ENCODE measurements at places on chromosomes 16 and 17.

- DNase-seq = no peak
These were observed 176.4 kb upstream of the WSCD1 start for GRCh38 chr17:5893741-5894140.

GRCh38 chr16:29816694-29817441 lies 916 bp downstream of the PAGR1 start:
- peak; percentile 89 for DNase-seq

DNA sequence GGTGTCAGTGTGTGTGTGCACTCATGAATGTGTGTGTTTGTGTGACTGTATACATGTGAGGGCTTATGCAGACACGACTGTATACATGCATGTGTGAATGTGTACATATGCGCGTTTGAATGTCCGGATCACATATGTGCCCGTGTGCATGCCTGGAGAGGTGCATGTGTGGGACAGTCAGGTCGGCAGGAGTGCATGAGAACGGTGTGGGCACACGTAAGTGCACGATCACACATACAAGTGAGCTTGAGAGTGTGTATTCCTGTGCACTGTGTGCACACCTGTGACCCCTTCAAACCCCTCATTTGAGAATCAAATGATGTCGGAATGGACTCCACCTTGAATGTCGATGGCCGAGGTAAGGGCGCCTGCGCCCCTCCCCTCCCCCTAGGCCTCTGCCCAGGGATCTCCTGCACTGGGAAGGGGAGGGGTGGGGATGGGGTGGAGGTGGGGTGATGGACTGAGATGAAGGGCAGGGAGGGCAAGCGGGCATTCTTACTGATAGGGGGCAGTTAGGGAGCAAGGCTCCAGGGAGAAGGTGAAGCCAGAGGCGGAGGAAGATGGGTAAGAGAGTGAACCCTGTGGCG lies 601 bp upstream of the NGFR start:
- DNase-seq = no peak

DNA sequence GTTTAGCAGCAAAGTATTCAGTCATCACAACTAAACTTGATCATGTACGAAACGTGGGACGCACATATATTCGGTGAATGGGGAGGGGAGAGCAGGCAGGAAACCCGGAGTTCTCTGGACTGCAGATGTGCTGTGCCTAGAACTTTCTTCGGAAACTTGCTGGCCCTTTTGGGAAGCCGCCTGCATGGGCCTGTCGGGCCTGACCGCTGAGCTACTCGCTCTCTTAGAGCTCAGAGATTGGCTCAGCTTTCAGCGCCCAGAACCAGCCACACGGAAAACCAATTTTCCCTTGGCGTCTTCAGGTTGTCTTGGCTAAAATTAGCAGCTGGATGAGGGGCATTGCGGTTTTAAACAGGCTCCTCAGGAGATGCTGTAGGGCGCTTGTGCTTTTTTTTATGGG lies 38.1 kb downstream of the ZDHHC7 start:
- DNase-seq = no peak

- DNase-seq = no peak
These were observed 10.0 kb downstream of the ZSCAN10 start for GRCh38 chr16:3088925-3089716.

DNA sequence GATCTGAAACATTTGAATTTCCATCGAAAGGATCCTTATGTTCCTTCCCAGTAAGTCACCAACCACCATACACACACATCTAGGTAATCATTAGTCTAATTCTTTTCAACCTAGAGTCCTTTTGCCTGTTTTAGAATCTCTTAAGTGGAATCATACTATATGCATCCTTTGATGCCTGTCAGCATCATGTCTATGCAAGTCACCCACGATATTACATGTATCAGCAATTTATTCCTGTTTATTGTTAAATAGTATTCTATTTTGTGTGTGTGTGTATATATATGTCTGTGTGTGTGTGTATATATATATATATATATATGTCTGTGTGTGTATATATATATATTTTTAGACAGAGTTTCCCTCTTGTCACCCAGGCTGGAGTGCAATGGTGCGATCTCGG lies 78.9 kb upstream of the RPH3AL start:
- no peak for DNase-seq

- DNase-seq = no peak
These were observed 274.5 kb upstream of the ELAC2 start for GRCh38 chr17:13292291-13292690.

GRCh38 chr16:27515874-27516353 lies 33.8 kb downstream of the GTF3C1 start:
- DNase-seq = peak; percentile 41

- DNase-seq = no peak
These were observed 59.8 kb downstream of the GAN start for GRCh38 chr16:81374550-81374949.

GRCh38 chr17:76735586-76736348 lies 1.4 kb downstream of the SRSF2 start:
- no peak for DNase-seq

- DNase-seq = no peak
These were observed 18.4 kb downstream of the TUBD1 start for GRCh38 chr17:59874376-59874775.

DNA sequence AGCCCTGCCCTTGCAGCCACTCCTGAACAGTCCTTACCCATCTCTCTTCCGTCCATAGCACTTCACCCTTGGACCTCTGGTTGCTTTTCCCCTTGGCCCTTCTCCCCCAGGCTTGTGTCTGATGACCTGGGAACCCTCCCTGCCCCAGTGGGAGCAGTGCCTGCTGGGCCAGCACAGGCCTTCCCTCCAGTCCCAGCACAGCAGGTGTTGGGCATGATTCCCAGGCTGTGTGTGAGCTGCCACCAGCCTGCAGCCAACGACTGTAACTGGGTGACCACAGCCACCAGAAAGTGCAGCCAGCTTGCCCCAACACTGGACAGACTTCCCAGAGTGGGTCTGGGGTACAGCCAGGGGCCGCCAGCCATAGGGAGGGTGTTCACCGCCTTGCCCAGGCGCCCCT lies 30.0 kb downstream of the CRAMP1 start:
- no peak for DNase-seq

- DNase-seq = no peak
These were observed 4.8 kb upstream of the SOCS3 start for GRCh38 chr17:78364436-78365281.

DNA sequence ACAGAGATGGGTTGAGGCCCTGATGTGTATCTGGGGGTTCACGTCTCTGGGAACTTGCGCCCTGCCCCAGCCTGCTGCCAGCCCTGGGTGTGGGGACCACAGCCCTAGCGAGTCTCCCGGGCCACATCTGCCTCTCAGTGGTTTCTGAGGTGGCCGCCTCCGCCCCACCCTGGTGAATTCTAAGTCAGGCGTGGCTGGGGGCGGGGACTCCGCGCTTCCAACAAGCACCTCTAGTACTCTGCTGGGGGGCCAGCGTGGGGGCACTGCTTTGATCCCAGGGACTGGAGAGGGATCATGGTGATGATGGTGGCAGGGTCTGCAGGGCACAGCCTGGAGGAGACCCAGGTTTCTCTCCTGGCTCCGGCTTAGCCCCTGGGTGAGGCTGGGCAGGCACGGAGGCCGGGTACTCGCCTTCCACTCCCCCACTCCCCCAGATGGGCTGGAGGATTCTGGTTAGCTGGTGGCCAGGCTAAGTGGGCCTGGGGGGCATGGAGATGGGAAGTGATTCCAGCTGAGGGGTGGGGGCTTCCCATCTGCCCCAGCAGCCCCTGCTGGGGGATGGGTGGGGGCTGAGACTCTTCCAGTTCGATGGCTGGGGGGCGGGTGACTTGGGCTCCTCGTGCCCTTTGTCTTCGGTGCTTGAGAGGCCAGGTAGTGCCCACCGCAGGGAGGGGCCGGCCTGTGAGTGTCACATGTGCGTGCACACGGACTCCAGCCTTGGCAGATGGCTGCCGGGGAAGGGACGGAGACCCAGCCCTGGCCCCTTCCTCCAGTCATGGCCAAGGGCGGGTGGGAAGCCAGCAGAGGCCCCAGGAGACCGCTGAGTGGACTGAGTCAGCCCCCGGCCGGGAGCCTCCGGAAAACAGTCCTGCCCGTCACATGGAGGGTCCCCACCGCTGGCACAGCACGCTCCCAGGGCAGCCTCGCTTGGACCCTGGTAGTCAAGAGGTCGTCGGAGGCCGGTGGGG lies 3.9 kb downstream of the GLIS2 start:
- no peak for DNase-seq

- DNase-seq = no peak
These were observed 154.5 kb downstream of the LAT start for GRCh38 chr16:29139261-29139802.

- no peak for DNase-seq
These were observed 29.3 kb upstream of the ABCC3 start for GRCh38 chr17:50605429-50605828.
